ENCODE measurements at places on chromosomes 12 and 14.

DNA sequence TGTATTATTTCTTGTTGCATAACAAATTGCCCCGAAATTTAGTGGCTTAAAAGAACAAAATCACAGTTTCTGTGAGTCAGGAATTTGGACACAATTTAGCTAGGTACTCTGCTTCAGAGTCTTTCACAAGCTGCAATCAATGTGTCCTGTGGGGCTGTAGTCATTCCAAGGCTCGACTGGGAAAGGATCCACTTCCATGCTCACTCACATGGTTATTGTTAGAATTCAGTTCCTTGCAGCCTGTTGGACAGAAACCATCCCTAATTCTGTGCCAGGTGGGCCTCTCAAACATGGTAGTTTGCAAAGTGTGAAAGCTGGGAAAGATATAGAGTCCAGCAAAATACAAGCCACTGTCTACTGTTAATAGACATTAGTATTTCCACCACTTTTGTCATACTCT is 59.7 kb upstream of the ARID2 start:
- DNase-seq: no peak

DNA sequence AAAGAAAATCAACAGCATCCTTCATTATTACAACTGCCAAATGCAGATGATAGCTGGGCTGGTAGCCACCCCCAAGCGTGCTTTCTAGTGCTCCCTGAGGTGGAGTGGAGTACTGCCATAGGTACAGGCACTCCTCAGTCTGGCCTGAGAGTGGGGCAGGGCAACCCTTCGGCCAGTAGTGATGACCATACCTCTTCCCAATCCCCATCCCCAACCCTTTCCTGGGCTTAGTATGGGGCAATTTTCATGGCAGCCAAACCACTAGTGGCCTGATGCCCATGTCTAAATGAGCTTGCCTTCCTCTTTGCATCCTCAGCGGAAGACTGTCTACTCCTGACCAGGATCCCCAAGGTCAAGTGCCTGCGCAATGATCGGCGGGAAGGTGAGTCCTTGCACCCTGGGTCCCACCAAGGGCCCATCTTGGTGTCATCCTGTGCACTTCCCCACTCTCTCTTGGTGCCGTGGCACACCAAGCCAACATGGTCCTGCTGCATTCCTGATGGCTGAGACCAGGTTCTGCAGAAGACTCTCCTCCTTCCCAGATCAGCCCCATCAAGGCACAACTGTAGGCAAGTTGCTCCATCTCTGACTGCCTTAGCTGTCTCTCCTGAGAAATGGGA is 65.8 kb downstream of the GALNT16 start:
- no peak for DNase-seq

DNA sequence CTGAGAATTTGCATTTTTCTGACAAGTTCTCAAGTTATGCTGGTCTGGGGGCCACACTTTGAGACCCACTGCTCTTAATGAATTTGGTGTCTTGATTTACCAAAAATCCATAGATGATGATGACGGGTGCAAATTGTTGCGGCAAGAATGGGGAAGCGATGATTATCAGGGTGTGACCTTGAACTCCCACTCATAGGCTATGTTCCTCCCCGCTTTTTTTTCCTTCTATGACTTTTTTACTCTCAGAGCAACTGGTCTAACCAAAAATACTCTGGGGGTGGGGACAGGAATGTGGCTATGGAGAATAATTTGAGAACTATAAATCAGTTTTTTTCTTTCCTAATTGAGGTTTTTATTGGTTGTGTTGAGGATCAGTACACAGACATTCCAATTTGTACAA is 83.6 kb downstream of the PPFIBP1 start:
- DNase-seq: no peak

GRCh38 chr12:69834147-69834546 is 9.1 kb downstream of the MYRFL start:
- no peak for DNase-seq

DNA sequence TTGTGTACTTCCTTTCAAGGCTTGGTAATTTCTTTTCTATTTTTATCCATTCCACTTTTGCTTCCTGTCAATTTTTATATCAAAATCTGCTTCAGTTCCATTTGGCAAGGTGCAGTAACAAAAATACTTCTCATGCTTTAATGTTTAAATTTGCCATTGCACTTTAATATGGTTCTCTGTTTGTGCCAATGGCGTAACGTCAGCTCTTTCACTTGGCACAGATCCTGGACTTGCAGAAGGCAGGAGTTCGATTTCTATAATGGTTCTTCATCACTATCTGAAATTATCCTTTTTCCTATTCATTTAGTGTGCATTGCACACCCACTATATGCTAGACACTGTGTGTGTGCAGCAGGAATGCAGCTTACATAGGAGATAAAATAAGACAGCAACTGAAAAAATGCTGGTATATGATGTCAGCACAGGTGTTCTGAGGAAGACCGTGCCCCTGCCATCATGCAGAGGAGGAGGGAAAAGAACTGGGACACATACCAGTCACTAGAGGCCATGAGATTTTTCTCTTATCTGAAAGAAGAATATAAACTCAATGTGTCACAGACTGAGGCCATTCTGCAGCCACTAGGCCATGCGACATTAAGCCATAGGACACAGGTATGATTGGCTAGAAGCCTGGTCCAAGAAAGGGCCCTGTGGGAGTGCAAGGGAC is 298.2 kb downstream of the RPAP3 start:
- no peak for DNase-seq

DNA sequence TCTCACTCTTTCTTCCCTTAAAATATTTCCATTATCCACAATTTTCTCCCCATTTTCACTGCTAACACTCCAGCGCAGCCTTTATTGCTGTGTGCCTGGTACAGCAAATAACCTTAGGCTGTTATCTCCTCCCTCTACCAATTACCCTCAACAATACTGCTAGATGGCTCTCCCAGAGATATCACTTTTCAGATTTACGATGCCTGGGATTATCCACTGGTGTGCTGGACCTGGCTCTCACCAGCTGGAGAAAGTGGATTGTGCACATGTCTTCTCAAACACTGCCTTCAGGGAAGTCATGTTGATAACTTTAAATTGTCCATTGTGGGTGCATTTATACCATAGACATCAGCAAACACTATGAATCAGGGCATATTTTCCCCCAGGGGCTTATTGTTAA is 101.9 kb upstream of the ADAMTS20 start:
- DNase-seq: no peak

DNA sequence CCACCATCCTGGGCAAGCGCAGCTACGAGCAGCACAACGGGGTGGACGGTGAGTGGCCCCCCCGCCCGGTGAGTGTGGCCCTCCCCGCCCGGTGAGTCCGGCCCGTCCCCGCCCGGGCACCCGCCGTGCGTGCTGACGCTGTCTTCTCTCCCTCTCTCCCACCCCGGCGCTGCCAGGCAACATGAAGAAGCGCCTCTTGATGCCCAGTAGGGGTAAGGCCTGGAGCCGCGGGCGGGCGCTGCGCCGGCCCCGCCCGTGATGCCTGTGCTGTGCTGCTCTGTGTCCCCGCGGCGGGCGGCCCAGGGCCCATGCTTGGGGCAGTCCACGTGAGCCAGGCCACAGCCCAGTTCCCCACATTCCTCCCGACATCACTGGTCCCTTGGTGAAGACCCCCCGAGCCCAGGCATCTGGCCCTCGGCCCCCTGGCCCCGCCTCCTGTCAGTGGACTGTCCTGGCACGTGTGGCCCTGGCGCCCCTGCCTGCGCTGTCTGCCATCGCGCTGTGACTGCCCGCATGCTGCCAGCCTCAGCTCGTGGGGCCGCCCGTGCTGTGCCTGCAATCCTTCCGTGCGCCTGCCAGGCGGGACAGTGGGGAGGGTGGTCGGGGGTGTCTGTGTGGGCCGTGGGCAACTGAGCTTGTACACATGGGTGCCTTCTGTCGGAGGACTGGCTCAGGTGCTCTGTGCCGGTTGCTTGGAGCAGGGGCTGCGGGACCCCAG is 7.9 kb upstream of the CRIP2 start:
- no peak for DNase-seq

GRCh38 chr14:75318353-75318752 is 39.7 kb downstream of the FOS start:
- no peak for DNase-seq

DNA sequence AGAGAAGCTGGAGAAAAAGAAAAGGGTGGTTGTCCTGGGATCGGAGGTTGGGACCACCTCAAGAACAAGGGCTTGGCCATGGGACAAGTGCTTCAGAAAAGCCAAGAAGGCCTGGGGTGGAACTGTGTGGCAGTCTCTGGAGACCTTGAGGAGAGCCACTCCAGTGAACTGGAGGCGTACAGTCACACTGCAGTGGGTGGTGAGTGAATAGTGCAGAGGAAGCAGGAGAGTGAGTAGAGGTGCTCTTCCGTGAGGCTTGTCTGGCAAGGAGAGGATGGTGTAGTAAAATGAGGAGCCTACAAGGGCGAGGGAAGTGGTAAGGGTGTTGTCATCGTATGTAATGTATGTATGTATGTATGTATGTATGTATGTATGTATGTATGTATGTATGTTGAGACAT is 20.9 kb downstream of the RASSF3 start:
- no peak for DNase-seq

DNA sequence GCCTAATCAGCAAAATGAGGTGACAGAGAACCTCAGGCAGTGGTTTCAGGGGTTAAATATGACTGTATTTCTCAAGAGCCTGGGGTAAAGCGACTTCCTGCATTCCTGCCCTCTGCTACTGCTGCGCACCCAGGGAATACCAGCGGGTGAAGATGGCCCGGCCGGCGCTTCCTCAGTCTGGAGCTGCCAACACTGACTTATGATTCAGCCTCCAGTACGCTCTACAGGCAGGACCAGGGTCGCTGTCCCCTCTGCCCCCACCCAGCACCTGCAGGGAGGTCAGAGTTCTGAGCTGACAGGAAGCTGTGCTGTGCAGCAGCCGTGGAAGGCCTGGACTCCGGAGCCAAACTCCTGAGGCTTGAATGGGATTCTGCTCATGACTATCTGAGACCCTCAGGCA is 127.9 kb downstream of the PIWIL1 start:
- no peak for DNase-seq

DNA sequence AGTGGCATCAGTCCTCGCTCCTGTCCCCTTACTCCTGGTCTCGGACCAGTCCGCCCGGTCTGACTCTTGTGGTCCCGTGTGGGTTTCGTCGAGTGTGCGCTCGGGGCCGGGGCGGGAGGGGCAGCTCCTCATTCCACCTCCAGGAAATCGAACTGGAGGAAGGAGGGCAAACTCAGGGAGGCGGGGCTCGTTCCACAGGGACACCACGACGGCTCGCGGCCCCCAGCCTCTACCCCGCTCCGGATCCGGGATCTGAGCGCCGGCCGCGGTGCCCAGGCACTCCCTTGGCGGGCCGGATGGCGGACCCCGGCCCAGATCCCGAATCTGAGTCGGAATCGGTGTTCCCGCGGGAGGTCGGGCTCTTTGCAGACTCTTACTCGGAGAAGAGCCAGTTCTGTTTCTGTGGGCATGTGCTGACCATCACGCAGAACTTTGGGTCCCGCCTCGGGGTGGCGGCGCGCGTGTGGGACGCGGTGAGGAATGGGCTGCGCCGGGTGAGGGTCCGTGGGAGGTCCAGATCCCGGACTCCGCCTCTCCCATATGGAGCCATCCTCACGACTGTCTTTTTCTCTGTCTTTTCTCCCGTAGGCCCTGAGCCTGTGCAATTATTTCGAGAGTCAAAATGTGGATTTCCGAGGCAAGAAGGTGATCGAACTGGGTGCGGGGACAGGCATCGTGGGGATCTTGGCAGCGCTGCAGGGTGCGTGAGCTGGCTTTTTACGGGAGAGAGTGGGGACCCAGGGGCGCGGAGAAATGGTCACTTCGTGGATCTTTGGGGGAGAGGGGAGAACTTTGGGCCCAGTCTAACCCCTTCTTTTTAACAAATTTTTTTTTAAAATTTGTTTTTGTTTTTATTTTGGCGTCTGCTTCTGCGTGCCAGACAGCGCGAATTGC is at the start of gene EEF1AKMT3:
Gene EEF1AKMT3, plus strand, starts transcription at position 186 of the 894 bp plus-strand sequence. Its CDS starts 111 bp downstream, at position 297.
- DNase-seq: no peak

DNA sequence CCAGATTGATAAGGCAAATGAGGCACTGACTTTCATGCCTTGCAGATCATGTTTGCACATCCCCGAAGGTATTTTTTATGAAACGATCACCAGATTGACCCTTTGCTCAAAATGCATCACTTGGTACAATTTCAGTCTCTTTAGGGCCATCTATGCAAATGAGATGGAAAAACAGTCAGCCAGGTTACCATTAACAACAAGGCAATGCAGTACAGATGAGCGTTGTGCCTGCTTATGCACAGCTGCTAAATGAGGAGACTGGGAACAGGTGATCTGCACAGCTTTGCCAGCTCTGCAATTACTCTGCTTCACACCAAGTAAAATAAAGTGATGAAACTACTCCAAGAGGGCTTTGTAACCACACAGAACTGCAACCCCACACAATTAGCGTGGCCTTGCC is 26.1 kb upstream of the PLEKHG7 start:
- DNase-seq: no peak

DNA sequence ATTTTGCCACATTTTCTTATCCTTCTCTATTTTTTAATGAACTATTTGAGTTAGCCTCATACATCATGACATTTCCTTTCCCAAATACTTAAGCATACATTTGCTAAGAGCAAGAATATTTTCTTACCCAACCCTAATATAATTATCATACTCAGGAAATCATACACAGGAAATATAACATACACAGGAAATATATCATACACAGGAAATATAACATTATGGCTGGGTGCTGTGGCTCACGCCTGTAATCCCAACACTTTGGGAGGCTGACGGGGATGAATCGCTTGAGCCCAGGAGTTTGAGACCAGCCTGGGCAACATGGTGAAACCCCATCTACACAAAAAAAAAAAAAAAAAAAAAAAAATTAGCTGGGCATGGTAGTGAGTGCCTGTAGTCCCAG is 4.9 kb downstream of the NCKAP1L start:
- no peak for DNase-seq

DNA sequence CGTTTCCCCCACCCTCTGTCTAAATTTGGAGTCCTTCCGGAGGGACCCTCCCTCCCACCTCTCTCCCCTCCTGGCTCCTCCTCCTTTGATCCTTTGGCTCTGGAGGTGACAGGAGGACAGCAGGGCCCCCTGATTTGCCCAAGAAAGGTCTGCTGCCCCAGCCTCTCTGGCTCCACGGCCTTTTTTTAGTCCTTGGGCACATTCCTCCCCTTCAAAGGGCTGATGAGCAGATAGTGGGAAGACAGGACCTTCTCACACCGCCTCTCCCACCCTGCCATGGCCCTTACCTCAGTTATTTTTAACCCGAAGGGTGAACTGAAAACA is 196 bp upstream of the MYH6 start:
- DNase-seq: no peak

DNA sequence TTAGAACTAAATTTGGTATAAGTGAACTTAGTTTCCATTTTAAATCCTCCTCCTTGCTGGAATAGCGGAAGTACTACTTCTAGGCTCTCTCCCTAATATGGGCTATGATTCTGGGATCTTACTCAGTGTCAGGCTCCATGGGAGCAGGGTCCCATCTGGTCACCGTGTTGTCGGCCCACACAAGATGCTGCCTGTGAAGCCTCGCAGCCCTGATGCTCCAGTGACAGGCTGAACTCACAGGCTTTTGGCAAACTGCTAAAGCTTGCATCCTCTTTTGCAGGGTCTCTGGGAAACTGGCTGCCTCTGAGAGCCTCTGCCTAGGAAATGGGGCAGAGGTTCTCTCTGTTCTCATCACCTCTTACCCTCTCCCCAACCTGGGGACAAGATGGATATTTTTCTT is 88.4 kb downstream of the RPAP3 start:
- no peak for DNase-seq

GRCh38 chr12:55681142-55682077 is 26.3 kb downstream of the ITGA7 start:
- no peak for DNase-seq
